ENCODE measurements at places on chromosomes 3 and 15. TPM values are rescaled to one million over a fixed set of nuclear protein-coding genes. Genes with fewer than 3 reads are reported as not detected.

DNA sequence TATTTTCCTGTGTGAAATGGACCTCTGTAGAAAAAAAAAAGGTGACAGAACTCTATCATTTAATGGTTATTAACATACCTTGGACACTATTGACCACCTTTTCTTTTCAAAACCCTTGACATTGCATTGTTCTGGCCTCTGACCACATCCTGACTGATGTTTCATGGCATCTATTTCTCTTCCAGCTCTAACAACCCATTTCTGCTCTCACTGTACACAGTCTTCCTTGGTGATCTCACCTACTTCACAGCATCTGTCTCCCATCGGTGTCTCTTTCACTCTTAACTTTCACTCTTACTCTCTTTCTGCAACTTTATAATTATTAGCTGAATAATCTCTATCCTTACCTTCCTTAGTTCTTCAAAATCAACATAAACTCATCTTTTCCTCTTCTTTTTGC lies 217.4 kb upstream of the CD96 start:
- H3K27ac ChIP-seq, result no peak overlapping the region
- no peak for DNase-seq
- no peak overlapping the region for H3K4me3 ChIP-seq
- no peaks in the 10 kb centered on the region for H3K36me3 ChIP-seq

TMEM266 gene
- 0.74 TPM for total RNA-seq

DNA sequence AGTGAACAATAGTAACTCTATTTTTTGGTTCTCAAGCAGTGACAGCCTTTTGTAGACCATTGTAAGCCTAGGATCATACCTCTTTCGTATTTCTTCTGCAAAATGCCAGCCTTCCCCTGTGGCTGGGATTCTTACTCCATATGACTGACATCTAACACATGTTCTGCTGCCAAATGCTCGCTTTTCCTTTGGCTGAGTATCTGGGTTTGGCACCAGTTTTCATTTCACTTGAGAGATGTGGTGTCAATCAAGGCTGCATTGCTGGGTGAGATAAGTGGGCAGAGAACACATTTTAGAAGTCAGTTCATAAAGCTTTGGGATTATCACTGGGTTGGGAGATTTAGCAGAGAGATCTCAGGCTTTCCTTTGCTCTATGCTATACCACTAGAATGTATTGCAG lies 514.7 kb upstream of the SGO1 start:
- H3K27ac ChIP-seq, result no peak overlapping the region
- H3K27me3 ChIP-seq, result no peaks in the 10 kb centered on the region
- H3K4me3 ChIP-seq, result no peak overlapping the region
- no peaks in the 10 kb centered on the region for H3K36me3 ChIP-seq
- DNase-seq, result peak; percentile 1

ANP32A gene
- total RNA-seq, result 144 TPM

GRCh38 chr3:179734497-179735281 lies 81.8 kb downstream of the USP13 start:
- no peaks in the 10 kb centered on the region for H3K27me3 ChIP-seq
- no peak overlapping the region for H3K27ac ChIP-seq
- H3K4me1 ChIP-seq, result no peaks in the 10 kb centered on the region
- DNase-seq, result no peak
- peaks cover 18% of the 10 kb centered on the region for H3K36me3 ChIP-seq
